ENCODE measurements at places on chromosomes 2 and 18. TPM values are rescaled to one million over a fixed set of nuclear protein-coding genes. Genes with fewer than 3 reads are reported as not detected.

DNA sequence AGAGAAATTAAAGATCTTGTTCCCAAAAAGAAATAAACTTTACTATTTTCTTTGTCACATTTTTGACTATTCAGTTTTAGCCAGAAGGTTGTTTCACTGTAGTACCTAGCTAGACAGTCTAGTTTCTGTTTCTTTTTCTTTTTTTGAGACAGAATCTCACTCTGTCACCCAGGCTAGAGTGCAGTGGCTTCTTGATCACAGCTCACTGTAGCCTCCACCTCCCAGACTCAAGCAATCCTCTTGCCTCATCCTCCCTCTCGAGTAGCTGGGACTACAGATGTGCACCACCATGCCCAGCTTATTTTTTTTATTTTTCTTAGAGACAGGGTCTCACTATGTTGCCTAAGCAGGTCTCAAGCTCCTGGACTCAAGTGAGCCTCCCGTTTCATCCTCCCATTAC is 2.2 kb downstream of the RBM45 start:
- DNase-seq = no peak

GRCh38 chr2:97993926-97994325 is 1.8 kb downstream of the TMEM131 start:
- DNase-seq = no peak

The STAT4 gene
- 1.2 TPM for total RNA-seq

- DNase-seq = no peak
Measured at GRCh38 chr2:64797881-64798575, 144.3 kb upstream of the SERTAD2 start.

DNA sequence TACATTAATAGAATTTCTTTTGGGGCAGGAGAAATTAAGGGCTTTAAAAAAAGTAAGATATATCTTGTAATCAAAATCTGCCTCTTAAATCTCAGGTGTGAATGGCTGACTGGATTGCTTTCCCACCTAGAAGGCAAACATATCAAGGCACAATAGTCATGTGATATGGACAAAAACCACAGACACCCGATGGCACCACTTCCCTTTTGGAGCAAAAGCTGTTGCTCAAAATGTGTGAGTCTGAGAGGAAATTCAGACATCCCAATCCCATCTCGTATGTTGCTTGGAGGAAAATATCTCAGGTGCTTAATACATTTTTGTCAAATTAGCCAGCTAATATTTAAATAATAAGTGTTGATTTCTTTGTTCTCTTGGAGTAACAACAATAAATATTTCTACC is 120.7 kb downstream of the KCNF1 start:
- DNase-seq = no peak

- no peak for DNase-seq
Measured at GRCh38 chr2:223519471-223519870, 82.7 kb downstream of the SCG2 start.

The NDUFAF7 gene
- total RNA-seq = 36.2 TPM

- DNase-seq = no peak
Measured at GRCh38 chr2:100383954-100384353, 33.5 kb downstream of the CHST10 start.

- no peak for DNase-seq
Measured at GRCh38 chr2:25586726-25587144, 86.6 kb downstream of the DTNB start.

The POTEJ gene
- total RNA-seq = not detected

The AQP4 gene
- total RNA-seq = 138 TPM

The ACKR3 gene
- total RNA-seq = 20.3 TPM

GRCh38 chr2:184049566-184049965 is 548.8 kb upstream of the ZNF804A start:
- no peak for DNase-seq

- DNase-seq = no peak
Measured at GRCh38 chr2:206083602-206084438, 2.2 kb downstream of the INO80D start.

All from occipital lobe (tissue), 3 donors.